ENCODE measurements at places on chromosomes 11 and 22. TPM values are rescaled to one million over a fixed set of nuclear protein-coding genes. Genes with fewer than 3 reads are reported as not detected.

SMC1B gene
- total RNA-seq = not detected

PATE4 gene
- total RNA-seq = not detected

GRAP2 gene
- total RNA-seq = 0.92 TPM

PICK1 gene
- total RNA-seq = 54.1 TPM

ETS1 gene
- total RNA-seq = 34.3 TPM

BTBD18 gene
- total RNA-seq = not detected

MIOX gene
- total RNA-seq = not detected

ZC3H12C gene
- total RNA-seq = 5.6 TPM

DTX4 gene
- total RNA-seq = 16.1 TPM

C22orf42 gene
- total RNA-seq = 0.18 TPM

RIMBP3C gene
- 0.53 TPM for total RNA-seq

- DNase-seq = no peak
Measured at GRCh38 chr11:43963279-43963620, 20.8 kb downstream of the C11orf96 start.

- DNase-seq = no peak
Measured at GRCh38 chr11:128412847-128413791, 174.2 kb downstream of the ETS1 start.

GRCh38 chr22:19062139-19062942, 59.9 kb downstream of the DGCR2 start:
- no peak for DNase-seq

DNA sequence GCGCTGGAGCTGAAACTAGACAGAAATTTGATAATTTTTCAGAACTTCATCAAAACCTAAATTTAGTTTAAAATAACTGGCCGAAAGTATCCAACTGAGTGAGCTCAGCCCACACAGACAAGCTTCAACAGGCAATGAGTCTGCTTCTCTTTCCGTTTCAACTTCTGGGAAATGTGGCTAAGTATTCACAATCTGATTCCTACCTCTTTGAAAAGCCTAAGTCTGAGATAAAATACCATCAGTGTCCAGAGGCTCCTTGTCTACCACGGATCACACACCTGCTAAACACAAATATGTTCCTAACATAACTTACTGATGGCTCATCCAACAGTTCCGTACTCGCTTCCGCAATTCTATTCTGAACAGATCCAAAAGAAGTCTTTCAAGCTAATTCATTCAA, 8.5 kb downstream of the SIK3 start:
- DNase-seq = no peak

DNA sequence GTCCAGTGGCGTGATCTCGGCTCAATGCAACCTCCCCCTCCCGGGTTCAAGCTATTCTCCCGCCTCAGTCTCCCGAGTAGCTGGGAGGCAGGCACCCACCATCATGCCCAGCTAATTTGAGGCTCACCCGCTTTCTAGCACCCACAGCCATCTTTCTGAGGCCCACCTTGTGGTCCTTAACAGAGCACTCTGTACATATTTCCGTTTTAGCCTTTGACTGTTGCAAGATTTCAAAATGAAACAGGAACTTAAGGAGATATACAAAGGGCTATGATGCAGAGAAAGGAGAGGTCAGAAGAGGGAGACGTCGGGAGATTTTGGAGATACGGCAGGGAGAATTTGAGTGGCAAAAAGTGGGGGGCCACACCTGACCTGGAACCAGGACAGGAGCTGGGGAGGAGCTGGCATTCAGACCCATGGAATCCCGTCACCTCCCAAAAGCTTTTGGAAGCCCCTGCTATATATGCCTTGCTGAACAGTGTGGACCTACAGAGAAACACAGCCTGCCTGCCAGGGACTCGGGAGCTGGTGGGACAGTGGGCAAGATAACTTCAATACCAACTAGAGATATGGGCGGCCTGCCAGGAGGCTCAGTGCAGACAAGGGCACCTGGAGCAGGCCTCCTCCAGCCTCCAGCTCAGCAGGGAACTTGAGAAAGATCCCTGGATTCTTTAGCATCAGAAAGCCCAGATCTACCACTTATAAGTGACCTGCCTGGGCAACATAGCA, 8.0 kb upstream of the CLCF1 start:
- DNase-seq = no peak

DNA sequence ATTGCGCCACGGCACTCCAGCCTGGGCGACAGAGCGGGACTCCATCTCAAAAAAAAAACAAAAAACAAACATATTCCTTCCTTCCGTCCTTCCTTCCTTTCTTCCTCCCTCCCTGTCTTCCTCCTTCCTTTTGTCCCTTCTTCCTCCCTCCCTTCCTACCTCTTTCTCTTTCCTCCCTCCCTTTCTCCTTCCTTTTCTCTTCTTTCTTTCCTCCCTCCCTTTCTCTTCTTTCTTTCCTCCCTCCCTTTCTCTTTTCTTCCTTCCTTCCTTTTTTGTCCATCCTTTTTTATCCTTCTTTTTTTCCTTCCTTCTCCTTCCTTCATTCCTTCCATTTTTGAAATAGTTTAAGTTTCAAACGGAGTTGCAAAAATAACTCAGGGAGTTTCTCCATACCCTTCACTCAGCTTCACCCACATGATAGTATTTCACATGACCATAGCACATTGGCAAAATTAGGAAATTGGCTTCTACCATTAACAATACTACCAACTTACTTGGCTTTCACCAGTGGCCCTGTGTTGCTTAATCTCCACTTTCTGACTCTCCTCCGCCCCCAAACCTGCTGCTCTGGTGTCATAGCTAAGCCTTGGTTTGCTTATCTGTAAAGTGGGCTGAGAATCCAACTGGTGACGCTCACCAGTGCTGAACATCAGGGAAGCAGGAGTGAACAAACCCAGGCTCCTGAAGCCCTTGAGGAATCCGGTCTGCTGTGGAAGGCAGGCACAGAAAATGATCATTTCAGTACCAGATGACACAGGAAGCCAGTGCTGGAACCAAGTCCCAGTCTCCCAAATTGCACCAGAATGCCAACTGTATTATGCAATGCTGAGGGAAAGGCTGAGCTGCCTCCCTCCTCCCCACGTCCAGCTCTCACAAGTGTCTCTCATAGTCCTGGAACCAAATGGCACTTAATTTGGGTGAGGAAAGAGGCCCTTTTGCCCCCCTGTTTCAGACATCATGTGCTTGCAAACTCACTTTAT, 17.2 kb upstream of the CRYBB3 start:
- DNase-seq = no peak

DNA sequence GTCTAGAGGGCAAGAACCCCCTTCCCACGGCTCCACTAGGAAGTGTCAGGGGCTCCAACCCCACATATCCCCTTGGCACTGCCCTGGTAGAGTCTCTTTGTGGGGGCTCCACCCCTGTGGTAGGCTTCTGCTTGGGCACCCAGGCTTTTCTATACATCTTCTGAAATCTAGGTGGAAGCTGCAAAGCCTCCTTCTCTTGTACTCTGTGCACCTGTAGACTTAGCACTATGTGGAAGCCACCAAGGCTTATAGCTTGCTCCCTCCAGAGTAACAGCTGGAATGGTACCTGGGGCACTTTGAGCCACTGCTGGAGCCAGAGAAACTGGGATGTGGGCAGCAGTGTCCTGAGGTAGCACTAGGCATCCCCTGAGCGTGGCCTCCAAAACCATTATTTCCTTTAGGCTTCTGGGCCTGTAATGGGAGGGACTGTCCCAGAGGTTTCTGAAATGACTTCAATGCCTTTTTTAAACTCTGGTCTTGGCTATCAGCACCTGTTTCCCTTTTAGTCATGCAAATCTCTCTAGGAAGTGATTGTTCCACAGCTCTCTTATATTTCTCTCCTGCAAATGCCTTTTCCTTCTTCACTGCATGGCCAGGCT, 68.4 kb downstream of the TRAF6 start:
- DNase-seq = no peak

GRCh38 chr11:81888391-81888790, 845.3 kb downstream of the FAM181B start:
- no peak for DNase-seq

DNA sequence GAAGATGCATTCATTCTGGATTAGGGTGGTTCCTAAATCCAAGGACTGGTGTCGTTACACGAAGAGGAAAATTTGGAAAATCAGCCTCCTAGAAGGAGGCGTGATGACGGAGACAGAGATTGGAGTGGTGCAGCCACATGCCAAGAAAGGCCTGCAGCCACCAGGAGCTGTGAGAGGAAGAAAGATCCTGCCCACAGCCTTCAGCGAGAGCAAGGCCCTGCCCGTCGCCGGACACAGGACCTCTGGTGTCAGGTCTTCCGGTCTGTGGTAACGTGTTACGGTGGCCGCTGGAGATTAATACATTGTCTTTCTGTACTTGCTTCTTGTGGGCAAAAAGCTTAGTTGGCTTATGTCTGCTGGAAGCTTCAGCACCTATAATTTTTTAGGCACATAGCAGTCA, 1045.8 kb downstream of the BRD1 start:
- peak; percentile 20 for DNase-seq

GRCh38 chr11:78834886-78835285, 260.2 kb upstream of the NARS2 start:
- no peak for DNase-seq

DNA sequence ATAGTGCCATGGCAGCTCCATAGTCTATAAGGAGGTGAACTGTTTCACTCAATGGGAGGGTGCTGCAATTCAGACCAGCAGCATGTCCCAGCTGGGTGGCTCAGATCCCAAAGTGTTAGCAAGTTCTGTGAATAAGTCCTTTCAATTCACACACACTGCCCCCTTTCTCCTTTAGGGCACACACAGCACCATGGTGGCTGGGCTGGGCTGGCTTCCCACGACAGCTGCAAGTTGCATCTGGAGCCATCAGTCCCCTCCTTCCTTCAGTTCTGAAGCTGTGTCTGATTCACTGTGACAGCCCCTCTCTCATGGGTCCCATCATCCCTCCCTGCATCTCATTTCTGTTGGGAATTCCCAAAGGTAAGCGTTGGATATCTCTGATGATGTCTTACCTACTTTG, 324.1 kb upstream of the NCAM1 start:
- no peak for DNase-seq

DNA sequence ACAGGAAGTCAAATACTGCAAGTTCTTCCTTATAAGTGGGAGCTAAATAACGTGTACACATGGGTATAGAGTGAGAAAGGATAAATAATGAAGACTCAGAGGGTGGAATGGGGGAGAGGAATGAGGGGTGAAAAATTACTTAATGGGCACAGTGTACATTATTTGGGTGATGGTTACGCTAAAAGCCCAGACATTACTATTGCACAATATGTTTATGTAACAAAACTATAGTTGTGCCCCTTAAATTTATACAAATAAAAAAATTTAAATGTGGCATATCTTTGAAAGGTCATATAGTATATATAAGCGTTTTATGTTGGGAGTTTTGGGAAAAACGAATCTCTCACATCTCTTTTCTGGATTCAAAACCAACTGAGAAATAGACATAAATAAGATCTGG, 96.1 kb downstream of the KIF18A start:
- DNase-seq = no peak

DNA sequence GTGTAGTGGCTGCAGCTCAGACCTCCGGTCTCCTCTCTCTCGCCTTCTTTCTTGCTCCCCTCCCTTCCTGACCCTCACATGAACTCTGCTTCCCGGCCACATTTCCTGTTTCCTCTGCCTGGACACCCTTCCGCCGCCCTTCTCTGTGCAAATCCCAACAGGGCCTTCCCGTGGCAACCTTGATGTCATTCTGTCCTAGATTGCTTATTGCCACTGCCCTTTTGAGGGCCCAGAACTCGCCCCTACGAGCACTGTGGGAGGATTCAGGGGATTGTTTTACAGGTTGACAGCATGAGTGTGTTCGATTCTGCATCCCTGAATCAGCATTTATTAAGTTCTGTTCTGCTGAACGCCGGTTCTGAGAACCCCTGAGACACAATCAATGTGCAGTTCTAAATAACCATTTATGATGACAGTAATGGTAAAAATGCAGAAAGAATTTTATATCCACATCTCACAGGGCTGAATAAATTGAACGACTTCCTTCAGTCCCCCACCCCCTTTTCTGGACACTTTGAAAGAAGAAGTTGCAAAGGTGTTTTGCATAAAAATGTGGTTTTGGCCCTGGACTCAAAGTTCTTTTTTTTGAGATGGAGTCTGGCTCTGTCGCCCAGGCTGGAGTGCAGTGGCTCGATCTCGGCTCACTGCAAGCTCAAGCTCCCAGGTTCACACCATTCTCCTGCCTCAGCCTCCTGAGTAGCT, 6.4 kb downstream of the BATF2 start:
- DNase-seq = no peak

GRCh38 chr11:123562158-123562557, 92.3 kb downstream of the SCN3B start:
- no peak for DNase-seq

DNA sequence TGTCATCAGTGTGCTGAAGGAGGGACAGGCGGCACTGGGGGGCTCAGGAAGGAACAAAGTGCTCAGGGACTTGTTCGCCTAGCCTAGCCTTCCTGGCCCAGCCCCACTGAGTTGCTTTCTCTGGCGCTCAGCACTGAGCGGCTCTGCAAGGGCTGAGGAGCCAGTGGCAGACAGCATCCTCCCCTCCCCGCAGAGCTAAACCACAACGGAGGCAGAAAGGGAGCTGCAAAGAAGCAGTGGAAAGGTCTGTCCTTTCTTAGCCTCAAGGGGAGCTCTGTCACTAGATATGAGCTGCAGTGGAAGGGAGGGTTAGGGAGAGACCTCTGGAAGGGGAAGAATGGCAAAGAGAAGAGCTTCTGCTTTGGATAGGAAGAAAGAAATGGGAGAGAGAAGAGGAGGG, 89.7 kb upstream of the PHOX2A start:
- peak; percentile 92 for DNase-seq

DNA sequence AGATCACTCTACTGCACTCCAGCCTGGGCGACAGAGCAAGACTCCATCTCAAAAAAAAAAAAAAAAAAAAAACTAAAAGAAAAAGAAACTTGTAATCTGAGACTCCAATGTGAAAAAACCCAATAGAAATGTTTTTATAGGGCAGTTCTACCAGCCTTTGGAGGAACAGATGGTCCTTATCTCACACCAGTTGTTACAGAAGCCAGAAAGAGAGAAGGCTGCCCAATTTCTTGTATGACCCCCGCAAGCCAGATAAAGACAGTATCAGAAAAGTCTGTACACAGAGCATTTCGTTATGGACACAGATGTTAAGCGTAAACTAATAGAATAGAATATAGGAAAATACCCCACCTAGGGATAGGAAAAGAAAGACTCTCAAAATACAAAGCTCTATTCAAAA, 11.3 kb upstream of the TSGA10IP start:
- DNase-seq = no peak

GRCh38 chr11:32331098-32331497, 104.2 kb downstream of the WT1 start:
- no peak for DNase-seq

DNA sequence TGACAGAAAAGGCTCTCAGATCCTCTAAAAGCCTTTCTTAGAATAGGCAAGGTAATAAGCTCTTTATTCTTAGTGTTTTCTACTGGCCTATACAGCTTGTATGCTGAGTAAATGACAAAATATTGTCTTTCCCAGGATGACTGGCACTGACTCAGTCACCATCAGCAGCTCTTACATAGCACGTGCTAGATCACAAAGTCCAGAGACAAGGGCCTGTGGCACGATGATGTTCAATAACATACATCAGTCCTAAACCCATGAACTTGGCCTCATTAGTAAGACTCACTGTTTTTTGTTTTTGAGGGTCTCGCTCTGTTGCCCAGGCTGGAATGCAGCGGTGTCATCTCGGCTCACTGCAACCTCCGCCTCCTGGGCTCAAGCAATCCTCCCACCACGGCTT, 42.7 kb downstream of the CELF1 start:
- DNase-seq = no peak

All from endodermal cell (in vitro differentiated cells).